Memory B cell (primary cell): ENCODE measurements at places on chromosomes 2 and 18.
A peak's percentile ranks its signal among the peaks of the same experiment; 100 is the strongest.

DNA sequence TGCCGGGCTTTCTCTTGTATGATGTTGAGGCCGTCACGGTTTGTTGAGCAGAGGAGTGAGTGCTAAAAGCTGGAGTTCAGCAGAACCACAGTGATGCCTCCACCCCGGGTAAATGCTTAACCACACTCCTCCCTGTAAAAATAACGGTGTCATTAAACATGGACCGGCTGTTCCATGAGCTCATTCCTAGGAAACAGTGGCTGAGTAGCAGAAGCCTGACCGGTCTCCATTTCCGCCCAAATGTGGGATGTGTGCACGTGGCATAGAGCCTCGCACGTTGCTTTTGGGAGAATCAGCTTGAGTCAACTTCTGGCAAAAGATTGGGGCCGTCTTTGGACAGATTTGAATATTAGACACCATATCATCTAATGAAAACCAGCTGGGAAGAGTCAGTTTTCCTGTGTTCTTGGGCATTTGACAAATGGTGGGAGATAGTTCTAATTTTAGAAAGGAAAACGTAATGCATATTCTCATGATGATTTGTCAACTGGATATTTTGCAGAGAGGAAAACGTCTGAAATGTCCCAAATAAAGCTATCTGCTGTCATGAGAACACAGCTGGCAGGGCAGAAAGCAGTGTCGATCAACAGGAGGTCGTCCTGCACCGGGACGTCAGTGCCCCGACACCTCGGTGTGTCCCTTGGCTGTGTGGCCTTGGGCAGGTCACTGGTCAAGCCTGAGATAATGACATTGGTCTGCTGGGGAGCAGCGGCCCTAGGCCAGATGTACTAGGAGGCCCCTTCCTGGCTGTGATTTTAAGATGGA is 42.4 kb downstream of the LRRFIP1 start:
- no peak for DNase-seq

DNA sequence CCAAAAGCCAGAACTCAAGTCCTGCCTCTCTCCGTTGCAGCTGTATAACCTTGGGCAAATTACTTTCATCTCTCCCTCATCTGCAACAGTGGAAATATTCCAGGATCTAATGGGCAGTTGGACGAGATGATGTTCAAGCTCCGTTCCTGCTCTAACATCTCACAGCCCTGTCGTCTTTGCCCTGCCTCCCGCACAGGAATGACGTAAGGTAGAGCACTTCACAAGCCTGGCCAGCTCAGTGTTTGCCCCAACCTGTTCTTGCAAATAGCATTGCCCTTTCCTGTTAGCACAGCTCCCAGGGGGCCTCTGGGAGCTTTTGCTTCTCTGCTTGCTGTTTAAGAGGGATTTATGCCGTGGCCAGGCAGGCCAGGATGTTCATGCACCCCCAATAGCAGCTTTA is 107.9 kb downstream of the KLHL29 start:
- no peak for DNase-seq

GRCh38 chr2:100230754-100231153 is 88.4 kb upstream of the AFF3 start:
- DNase-seq = no peak

- DNase-seq = no peak
These were observed 216.4 kb upstream of the MYT1L start for GRCh38 chr2:2547451-2547850.

DNA sequence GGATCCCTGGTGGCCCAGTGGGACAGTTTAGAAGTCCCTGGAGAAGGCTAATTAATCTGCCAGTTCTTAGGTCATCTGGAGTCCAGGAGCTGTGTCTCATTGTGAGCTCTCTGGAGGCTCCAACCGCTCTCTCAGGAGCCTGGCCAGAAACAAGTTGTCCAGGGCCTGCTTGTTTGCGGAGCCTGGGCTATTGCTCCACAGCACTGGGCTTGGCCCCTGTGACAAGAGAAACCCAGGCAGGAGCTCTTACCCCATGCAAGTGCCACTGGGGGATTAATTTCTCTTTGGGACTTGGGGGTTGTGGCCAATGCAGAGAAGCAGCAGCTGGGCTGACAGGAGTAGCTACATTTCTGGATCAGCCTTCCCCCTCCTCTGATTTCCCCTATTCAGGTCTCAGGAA is 24.5 kb upstream of the TNP1 start:
- no peak for DNase-seq

DNA sequence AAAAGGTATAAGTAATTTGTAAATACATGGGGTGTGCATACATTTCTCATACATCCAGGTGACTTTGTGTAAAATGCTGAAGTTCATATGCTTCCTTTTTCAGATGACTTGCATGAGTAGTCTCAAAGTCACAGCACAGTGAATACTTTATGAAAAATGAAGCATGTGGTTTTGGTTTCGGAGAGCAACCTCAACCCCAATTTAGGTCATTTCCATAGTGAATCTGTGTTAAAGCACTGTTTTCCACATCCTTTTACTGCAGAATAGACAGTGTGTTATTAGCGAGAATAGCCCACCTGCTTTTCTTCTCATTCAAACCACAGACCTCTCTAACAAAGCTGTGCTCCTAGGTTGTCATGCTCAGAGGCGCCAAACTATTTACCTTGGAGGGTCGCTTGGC is 204.4 kb upstream of the RASGRP3 start:
- DNase-seq = peak; percentile 30

DNA sequence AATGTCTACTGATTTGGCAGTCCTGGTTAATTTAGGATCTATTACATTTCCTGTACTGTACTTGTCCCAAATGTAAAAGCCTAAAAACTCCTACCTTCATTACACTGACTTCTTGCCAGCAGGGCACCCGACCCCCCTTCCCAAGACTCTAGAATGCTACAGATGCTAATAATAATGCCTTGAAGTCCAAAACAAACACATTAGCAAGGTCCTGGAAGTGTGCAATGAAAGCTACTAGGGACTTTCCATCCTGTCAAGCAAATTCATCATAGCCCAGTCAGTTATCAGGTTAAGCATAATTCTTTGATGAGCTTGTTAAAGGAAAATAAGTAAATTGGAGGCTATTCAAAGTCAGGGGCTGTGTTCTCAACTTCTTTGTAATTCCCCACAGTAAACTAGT is 115.3 kb upstream of the RBBP8 start:
- no peak for DNase-seq

DNA sequence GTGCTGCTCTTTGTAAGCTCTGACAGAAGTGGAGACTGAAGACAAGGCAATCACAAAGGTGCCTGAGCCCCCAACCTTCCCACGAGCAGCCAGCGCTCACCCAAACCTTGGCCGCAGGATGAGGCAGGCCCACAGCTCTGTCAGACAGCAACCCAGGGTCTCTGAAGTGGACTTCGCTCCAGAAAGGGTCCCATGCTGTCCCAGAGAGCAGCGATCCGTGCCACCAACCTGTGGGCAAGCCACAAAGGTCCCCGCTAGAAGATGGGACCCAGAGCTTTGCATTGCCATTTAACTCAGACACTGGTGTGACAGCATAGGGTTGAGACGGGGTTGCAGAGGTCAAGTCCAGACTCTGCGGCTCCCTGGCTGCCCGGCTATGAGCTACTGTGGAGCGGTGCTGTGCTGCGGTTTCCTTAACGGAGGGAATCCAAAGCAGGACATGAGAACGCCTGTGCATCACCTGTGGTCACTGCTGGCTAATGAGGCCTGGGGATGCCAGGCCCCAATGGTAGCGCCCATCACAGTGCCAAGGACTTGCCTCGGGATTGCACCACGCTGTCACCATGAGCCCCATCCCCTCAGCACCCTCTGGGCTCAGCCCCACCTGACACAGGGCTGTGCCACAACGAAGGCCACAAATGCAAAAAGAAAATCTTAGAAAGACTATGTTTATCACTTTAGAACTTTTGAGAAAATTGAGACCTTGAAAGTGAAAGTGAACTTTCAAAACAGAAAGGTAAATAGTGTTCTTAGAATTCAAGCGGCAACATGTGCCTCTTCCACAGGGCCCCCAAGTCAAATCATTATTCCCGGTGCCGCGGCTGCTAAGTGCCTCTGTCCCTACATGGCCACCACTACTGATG is 103.4 kb downstream of the HDAC4 start:
- no peak for DNase-seq

GRCh38 chr2:30185178-30185577 is 38.4 kb downstream of the YPEL5 start:
- DNase-seq = no peak

- no peak for DNase-seq
These were observed 63.7 kb upstream of the PROKR1 start for GRCh38 chr2:68579689-68580088.

DNA sequence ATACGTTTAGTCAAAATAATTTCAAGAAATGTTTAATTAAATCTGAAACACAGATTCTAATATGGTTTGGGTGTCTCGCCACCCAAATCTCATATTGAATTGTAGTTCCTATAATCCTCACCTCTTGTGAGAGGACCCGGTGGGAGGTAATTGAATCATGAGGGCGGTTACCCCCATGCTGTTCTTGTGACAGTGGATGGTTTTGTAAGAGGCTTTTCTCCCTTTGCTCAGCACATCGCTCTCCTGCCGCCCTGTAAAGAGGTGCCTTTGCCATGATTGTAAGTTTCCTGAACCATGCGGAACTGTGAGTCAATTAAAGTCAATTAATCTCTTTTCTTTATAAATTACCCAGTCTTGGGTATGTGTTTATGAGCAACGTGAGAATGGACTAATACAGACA is 1045.1 kb upstream of the POU3F3 start:
- no peak for DNase-seq

DNA sequence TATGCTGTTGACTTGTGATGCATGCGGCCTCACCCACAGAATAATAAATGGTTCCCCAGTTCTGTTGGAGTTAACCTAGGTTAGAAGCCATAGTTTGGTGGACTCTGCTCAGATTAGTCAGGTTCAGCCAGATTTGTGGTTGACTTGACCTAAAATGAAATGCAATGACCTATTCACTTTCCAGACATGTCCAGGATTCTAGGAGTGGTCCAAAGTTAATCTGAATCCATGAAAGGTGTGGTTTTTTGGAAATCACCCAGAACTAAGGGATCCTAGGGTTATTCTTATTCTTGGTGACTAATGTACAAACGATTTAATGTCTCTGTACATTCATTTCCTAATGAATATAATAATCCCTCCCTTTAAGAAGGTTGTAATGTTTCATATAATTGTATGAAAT is 88.9 kb upstream of the RBBP8 start:
- no peak for DNase-seq

- DNase-seq = no peak
These were observed 442.3 kb upstream of the RGPD4 start for GRCh38 chr2:107384422-107384821.

DNA sequence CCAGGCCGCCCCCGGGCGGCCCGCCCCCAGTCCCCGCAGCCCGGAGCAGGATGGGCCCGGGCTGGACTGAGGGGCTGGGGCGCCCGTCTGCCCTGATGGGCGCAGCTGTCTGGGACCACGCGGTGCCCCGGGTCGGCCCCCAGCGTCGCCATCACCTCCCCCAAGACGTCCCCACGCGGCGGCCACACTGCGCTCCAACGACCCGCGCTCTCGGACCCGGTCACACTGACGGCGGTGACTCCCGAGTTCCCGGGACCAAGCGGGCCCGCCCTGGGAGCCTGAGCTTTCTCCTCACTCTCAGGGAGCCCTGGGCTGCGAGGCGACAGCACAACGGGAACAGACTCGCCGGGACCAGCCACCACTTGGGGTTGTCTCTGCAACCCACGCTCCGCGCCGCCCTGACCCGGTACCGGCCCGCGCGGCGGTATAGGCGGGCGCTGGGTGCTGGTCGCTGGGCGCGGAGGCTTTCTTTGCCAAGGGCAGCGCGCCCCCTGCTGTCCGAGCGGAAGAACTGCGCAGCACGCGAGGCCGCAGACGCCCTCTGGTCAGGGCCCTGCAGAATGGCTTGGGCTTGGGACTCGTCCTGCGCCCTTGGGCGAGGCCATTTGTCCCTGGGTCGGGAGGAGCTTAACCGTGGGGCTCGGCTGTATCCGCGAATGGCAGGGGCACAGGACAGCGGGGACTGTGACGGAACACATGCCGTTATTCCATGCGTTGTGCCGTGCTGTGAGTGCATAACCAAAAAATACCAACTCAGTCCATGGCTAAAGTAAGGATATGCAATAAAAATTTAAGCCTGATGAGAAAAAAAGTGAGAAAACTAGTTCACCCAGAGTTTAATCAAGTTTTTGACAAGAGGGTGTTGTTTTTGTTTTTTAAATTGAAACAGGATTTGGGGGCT is 54.8 kb upstream of the ANKRD62 start:
- DNase-seq = peak; percentile 87

GRCh38 chr18:24954341-24954740 is 397.6 kb downstream of the ZNF521 start:
- DNase-seq = no peak

DNA sequence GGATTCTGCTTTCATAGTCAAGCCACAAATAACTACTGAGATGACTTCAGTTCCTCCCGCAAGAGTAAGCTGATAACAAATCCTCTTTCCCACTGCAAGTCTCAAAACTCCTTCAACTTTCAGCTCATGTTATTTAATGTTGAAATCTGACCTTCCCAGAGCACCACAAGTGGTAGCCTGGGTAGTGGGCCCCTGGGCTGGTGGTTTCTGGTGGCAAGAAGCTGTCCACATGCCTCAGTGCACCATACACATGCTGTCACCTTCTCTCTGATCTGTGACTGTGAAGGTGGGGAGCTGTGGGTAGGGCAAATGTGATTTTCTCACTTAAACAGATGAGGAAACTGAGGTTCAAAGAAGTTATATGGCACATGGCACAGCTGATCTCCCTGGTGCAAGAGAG is 246.1 kb upstream of the EPAS1 start:
- no peak for DNase-seq

DNA sequence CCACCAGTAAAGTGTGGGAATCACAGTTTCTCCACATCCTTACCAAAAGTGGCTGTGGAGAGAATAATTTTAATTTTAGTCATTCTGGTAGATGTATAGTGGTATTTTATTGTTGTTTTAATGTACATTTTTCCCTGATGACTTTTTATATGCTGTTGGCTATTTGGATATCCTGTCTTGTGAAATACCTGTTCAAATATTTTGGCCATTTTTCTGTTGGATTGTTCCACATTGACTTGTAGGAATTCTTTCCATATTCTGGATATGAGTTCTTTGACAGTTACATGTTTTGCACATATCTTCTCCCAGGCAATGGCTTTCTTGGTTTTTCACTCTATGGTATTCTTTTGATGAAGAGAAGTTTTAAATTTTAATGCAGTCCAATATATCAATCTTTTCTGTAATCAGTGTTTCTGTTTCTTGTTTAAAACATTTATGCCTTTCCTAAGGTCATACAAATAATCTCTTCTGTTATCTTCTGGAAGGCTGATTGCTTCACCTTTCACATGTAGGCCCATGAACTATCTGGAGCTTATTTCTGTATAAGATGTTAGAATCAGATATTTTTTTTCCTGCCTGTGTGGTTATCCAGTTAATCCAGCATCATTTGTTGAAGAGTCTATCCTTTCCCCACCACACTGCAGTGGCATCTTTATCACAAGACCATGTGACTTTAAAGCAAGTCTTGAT is 19.0 kb downstream of the AFTPH start:
- no peak for DNase-seq

DNA sequence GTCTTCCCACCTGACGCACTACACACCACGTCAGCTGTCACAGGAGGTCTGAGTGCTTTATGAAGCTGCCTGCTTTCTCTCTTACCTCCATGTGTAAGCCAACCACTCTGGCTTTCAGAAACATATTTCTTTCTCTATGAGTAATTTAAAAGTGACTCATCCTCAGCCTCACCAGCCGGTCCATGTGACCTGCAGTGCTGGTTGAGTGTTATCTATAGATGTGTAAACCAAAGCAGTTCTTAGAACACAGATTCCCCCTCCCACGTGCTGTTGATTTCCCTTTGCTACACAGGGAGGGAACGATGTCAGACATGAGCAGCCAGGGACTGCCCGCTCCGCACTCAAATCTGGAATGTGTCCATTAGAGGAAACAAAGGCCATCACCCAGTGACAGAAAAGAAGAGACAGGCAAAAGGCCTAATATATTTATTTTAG is 157.8 kb downstream of the BCL2 start:
- no peak for DNase-seq

- no peak for DNase-seq
These were observed 39.0 kb downstream of the RELCH start for GRCh38 chr18:62226047-62226446.
